Activated gamma-delta T cell treated with Interleukin-2 at 50 U/mL for 16 hours (primary cell): ENCODE measurements at places on chromosomes 2 and 18.

DNA sequence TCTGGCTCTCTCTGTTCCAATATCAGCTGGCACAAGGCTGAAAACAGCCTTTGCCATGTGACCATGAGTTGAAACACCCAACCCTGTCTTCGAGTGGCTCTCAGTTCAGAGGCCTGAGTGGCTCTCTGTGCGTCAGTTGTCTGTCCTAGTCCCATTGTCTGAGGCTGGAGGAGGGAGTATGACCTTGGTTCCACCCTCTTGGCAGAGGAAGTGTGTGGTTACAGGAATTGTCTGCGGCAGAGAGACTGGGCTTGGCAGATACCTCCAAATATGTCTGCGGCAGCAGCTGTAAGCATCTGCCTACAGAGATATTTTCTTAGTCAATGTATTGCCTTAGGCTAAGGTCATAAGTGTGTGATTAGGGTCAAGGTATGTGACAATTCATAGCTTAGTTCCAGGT, 32.6 kb downstream of the CNGA3 start:
- DNase-seq: no peak

GRCh38 chr2:158179660-158180059, 78.0 kb downstream of the UPP2 start:
- no peak for DNase-seq

GRCh38 chr2:43265421-43265820, 39.0 kb upstream of the ZFP36L2 start:
- no peak for DNase-seq

GRCh38 chr18:42025491-42025890, 70.5 kb downstream of the PIK3C3 start:
- DNase-seq: no peak

DNA sequence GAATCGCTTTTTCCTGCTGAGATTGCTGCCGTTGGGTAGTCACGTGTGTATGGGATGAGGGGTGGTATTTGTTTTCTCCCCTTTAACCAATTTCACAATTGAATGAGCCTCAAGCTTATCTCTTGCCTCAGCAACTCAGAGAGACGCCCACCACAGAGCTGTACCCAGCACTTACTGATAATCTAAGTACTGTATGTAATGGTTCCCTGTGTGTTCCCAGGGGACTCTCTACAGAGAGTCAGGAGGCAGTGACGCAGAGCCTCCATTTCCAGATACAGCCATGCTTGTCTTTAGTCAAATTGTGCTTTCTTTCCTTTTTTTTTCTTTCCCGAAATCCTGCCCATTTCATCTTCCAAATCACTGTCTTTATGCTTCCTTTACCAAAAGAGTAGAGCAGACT, 1102.1 kb upstream of the KLHL29 start:
- no peak for DNase-seq

- DNase-seq: no peak
These were observed 407.6 kb downstream of the TGIF1 start for GRCh38 chr18:3857544-3857943.

GRCh38 chr2:88764850-88765153, 73.3 kb downstream of the RPIA start:
- no peak for DNase-seq

GRCh38 chr2:74507926-74508520, 528 bp upstream of the PCGF1 start:
- DNase-seq: no peak

DNA sequence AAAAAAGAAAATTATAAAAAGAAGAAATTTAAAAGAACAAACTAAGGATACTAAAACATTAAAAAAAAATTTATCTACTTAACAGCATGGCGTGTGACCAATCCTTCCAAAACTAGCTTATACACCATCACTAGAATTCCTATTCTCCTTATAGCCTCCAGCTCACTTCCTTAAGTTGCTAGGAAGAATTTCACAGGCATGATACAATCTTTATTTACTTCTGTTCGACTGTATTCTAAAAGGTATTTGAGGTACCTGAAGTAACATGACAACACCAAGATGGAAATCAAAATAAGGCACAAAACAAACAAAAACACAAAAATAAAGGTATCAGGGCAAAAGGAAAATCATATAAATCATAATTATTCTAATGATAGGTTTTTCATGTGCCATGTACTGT, 360.7 kb downstream of the FIGN start:
- DNase-seq: no peak

- DNase-seq: no peak
These were observed 185.0 kb upstream of the RASGRP3 start for GRCh38 chr2:33291278-33292013.

- DNase-seq: no peak
These were observed 2.5 kb downstream of the SNED1 start for GRCh38 chr2:241000831-241001321.

GRCh38 chr2:107717661-107718060, 109.0 kb upstream of the RGPD4 start:
- no peak for DNase-seq

DNA sequence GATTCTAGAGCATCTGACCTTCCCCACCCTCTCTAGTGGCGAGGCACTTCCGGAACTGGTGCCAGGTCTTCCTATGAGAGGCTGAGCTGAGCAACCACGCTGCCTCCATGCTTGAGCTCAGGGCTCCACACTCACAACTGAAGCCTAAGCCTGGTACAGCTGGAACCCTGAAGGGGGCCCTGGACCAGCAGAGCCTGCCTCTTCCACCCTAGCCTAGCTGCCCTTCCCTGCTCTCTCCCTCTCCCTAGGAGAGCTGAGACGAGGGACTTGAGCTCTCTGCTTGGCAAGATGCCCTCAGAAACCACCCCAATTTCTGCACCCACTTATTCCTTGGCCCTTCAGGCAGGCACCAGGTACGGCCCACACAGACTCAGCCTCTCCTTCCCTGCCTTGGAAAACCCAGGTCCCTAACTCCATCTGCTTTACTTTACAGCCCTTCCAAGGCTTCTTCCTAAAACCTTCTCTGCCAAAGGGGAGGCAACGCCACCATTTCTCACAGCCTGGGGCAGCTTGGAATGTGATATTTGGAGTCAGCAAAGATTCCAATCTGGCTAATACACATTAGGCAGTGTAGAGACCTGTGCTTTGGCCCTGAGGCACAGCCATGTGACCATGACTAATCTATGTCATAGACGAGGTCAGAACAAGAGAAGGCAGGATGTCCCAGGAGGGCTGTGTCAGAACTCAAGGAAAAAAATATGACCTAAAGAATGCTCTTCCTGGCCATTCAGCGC, 18.8 kb downstream of the COX7A2L start:
- DNase-seq: no peak

DNA sequence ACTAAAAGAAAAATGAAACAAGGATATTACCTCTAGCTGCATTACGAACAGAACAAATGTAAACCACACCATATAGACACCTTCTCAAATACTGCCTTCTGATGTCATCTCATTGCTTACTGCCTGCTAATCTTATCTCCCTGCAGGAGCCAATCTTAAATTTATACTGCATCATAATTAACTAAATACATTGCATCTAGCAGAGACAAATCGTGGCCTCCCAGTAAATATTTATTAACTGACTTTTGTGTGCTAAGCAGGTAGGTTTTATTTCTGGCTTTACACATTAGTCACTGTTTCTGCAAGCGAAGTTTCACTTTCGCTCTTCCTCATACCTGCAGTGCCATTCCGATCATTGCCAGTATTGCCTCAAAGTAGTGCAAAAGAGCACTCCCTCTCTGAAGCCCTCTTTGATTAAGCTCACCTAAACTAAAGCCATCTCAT, 67.5 kb downstream of the SPATS2L start:
- DNase-seq: peak; percentile 14

- DNase-seq: no peak
These were observed 239.2 kb downstream of the CMPK2 start for GRCh38 chr2:6626401-6627012.

- DNase-seq: no peak
These were observed 173.5 kb downstream of the ALK start for GRCh38 chr2:29747786-29748470.

- DNase-seq: no peak
These were observed 14.0 kb downstream of the PXDN start for GRCh38 chr2:1730015-1730927.

- no peak for DNase-seq
These were observed 4.2 kb downstream of the ZAP70 start for GRCh38 chr2:97717613-97717995.

GRCh38 chr2:98702858-98703620, 27.9 kb downstream of the MGAT4A start:
- DNase-seq: no peak
